Hippocampal formation (tissue), 2 donors: ENCODE measurements at places on chromosomes 2 and 18.

DNA sequence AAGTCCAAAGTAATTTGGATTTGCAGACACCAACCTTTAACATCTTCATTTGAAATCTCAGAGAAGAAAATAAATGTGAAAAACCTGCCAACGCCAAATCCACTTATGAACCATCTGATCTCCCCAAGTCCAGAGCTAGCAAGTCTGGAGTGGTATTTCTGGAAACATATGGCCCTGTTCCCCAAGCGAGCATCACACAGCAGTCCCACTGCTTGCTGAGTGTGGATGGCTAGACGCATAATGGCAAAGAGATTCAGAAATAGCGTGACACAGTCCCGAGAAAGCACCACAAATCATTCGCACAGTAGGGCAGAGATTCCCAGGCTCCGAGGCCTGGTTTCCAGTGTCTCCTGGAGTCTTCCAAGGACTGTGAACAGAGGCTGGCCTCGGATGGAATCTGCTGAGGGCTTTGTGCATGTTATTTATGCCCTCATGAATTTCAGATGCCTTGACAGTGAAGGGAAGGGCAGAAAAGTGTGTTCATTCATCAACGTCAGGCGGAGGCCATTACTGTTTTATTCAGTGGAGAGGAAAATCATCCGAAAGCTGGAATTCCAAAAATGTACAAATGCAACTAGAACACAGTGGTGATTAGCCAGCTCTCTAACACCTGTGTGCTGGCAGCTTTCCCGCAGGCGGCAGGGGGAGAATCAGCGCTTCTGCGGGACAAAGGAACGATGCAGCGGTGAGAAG lies 417.0 kb downstream of the EIPR1 start:
- DNase-seq = no peak

GRCh38 chr18:31255953-31256352 lies 62.0 kb upstream of the DSG1 start:
- DNase-seq = no peak

- DNase-seq = no peak
Measured at GRCh38 chr18:62827397-62827796, 112.1 kb downstream of the PHLPP1 start.

DNA sequence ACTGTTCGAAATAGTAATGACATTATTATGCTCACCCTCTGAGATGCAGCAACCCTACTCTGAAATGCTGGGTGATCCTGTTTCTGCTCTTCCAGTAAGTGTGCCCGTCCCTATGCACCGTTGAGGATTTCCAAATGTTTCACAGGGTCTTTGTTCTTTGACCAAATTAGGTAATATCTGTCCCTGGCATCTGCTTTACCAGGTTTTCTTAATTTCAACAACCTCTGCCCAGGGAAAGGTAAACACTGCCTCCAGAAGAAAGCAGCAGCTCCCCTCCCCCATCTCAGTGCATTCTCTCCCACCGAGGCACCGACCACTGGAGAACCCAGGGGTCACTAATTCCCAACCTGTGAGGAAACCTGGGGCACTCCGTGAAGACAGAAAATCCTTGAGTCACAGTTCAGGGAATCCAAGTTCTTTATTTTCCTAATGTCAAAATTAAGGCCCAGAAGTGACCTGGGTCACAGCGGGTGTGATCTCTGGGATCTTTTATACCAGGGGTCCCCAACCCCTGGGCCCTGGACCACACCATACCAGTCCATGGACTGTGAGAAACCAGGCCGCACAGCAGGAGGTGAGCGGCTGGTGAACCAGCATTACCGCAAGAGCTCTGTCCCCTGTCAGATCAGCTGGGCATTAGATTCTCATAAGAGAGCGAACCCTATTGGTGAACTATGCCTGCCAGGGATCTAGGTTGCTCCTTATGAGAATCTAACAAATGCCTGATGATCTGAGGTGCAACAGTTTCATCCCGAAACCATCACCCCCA lies 1.2 kb upstream of the GRB14 start:
- DNase-seq = no peak

- no peak for DNase-seq
Measured at GRCh38 chr18:58584200-58585127, 44.4 kb downstream of the ALPK2 start.

DNA sequence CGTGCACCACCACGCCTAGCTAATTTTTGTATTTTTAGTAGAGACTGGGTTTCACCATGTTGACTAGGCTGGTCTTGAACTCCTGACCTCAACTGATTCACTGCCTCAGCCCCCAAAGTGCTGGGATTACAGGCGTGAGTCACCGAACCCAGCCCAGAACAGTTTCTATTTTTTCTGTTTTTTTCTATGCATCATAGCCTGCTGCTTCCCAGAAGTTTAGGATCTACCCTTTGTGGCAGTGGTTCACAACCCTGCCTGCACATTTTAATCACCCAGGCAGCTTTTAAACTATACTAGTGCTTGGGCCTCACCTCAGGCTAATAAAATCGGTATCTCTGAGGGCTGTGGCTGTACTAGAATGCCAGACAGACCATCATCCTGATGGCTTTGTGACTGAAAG lies 39.7 kb upstream of the SOCS6 start:
- DNase-seq = no peak

- DNase-seq = no peak
Measured at GRCh38 chr2:226891780-226892590, 56.1 kb downstream of the RHBDD1 start.

DNA sequence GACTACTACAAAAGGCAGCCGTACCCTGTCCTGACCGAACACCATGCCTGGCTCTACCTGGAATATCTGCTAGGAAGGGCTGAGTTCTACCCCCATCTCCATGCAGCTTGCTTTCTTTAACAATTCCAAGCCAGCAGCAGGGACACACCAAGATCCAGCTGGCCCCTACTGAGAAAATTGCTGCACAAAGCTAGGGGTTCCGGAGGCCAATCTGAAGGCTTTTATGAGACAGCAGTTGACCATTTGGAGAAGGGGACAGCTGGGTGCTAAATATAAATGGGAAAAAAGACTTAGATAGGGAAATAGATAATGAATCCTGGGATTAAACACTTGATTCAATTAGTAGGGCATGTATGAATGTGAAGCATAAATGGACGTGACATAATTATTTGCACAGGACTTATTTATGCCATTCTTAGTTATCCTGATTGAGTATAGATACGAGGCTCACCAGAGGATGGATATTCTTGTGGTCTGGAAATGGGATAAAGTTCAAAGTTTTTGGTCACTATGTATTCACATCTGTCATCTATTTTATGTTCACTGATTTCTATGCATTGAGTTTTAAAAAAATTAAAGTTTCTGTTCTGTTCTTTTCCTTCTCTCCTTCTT lies 204.0 kb downstream of the ZNF521 start:
- DNase-seq = no peak

DNA sequence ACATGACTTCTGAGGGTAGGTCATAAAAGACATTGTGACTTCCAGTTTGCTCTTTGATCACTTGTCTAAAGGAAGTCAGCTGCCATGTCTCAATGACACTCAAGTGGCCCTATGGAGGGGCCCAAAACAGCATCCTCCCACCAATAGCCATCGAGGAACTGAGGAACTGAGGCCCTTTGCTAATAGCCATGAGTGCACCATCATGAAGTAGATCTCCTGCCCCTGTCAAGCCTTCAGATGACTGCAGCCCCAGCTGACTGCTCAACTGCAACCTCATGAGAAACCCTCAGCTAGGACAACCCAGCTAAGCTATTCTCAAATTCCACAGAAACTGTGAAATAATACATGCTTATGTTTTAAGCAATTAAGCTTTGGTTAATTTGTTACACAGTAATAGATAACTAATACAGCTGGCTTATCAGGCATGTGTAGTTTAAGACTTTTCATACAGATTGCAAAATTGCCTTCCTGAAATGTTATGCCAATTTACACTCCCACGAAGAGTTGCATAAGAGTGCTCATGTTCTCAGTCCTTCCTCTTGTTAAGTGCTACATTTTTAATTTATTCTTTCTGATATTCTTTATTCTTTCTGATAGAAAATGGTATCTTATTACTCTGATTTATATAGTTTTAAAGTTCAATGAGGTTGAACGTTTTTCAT lies 105.6 kb upstream of the NDUFV2 start:
- DNase-seq = no peak

GRCh38 chr2:175006281-175006680 lies 1.1 kb upstream of the CHN1 start:
- DNase-seq = no peak

DNA sequence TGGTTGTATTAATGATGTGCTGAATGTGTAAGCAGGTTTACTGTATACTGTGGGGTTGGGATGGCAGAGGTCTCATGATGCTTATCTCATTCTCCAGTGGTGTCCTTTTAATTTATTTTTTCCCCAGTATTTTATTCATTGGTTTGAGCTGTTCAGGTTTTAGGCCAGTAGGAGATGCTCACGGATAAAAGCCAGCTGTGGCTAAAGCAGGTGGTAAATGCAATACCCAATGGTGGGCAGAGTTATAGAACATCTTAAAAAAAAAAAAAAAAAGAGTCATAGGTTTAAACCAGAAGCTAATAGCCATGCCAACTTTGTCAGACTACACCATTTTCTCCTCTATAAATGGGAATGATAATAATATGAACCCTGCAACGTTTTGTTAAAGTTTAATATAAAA lies 57.8 kb upstream of the NEUROD1 start:
- DNase-seq = no peak

- DNase-seq = no peak
Measured at GRCh38 chr2:31339696-31340095, 74.8 kb downstream of the XDH start.

DNA sequence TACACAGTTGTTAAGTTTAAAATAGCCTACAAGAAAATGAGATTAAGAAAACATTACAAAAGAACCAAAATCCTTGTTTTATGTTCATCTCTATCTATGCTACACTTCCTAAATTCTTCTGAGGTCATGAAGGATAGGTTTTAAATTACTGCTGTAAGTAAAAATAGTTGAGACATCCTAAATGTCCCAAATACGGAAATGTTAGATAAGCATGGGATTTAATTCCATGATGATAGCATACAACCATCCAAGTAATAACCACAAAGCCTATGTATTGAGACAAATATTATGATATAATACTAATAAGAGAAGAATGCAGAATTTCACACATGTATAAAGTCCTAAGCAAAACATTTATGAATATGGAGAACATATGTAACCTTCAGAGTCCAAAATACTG lies 34.1 kb downstream of the PIEZO2 start:
- DNase-seq = no peak

DNA sequence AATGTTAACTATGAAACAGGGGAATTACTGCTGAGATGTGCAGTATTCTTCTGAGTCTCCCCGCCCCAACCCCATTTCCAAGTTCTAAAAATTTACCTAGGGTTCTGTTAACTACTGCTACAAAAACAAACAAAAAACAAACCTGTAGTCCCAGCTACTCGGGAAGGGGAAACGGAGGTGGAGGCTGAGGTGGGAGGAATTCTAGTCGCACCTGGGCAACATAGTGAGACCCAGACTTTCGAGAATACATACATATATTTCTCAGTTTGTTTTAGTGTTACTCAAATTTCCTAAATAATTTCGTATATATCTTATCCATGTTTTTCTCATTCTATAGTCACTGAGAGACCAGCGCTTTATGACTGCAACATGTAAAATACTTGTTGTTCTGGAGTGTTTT lies 989 bp downstream of the STAM2 start:
- DNase-seq = no peak

- no peak for DNase-seq
Measured at GRCh38 chr2:110674620-110675555, 3.0 kb downstream of the BUB1 start.

DNA sequence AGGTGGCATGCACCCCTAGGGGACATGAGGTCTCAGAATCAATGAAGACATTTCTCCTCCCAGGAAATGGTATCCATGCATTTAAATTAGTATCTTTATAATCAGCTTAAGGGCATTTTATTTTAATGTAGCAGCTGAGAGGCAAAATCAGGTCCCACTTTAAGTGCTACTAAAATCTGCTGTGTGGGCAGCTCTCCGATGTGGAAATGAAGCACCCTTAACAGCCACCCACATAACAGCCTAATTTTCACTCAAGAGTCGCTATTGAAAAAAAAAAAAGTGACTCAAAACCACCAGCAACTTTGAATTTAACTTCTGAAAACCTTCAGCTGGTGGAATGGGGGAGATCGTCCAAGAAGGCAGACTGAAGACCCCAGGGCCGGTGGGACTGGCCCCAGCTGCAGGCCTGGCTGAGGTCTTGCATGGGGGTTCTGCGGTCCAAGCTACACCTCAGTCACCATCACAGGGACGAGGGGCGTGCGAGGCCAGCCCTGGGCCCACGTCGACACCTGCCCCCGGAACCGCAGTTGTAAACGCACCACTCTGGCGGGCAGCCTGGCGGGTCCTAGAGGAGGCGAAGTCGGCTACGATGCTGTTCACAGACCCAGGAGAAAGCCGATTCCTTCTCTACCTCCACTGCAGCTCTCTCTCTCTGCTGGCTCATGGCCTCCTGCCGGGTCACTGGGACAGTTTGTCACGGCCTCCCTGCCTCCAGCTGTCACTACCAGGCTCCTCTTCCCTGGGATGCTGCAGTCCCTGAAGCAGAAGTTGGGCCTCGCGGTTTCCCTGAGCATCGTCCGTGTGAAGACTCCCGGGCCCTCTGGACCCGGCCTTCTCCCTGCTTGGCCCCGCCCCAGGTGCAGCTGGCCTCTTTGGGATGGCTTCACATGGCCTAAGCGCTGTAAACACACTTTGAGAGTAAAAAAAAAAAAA lies 111.9 kb downstream of the KCNF1 start:
- DNase-seq = no peak
